ENCODE measurements at places on chromosomes 13 and 19.

DNA sequence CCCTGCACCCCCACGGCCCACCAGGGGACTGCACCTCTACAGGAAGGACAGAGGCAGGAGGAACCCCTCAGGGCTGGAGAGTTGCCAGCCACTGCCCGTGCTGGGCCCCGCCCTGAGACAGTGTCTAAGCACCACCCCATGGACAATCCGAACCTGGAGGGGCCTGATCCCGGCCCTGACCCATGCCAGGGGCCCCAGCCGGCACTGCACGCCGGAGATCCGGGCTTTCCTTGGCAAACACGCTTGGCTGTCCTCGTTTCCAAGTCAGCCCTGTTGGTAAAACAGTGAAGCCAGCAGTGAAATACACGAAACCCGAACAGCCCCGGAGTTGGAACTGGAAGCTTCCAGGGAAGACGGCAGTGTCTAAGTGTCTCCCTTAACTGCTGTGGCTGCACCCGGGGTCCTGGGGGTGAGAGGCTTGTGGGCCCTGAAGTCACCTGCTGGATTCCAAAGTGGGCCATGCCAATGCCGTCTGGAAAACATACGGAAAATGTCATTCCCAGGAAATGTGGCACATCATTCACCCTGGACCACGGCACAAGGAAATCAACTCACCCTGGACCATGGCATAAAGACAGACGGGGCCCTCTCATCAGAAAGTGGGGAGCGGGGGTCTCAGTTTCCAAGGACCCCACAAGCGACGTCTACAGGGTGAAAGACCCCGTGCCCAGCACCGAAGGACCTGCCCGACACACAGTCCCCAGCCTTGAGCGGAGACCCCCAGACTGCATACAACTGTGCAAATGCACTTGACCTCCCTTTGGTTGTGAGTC, 30.9 kb downstream of the RASA3 start:
- no peak for DNase-seq

DNA sequence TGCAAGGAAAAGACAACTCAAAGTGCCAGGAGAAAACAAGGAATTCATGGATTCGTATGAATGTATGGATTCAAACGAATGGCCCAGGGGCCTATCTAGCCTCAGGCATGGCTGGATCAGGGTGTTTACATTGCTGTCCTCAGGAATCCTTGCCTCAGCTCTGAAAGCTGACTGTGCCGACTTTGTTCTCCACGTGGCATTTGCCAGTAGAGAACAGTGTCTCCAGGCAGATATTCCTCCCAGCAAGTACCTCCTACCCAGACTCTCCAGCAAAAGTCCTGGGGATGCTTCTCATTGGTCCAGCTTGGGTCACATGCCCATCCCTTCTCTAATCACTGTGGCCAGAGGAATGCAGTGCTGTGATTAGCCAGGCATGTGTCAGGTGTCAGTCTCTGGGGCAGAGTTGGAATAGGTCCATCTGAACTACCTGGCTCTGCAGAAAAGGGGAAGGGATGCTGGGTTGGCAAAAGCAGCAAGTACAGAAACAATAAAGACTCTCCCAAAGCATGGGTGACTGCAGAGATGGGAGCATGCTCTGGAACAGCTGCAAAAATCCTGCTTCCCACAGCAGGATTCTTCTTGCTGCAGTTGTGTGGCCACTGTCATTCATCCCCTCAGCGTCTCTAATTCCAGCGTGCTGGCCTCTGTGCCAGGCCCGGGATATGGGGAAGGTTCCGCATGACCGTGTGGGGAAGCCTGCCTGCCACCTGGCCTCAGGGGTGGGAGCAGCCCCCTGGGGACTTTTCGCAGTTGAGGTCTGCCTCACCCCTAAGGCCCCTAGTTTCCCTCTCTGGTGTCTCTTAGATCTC, 30.0 kb downstream of the CCNE1 start:
- no peak for DNase-seq

GRCh38 chr19:10535613-10536012, 8.1 kb upstream of the ATG4D start:
- no peak for DNase-seq

DNA sequence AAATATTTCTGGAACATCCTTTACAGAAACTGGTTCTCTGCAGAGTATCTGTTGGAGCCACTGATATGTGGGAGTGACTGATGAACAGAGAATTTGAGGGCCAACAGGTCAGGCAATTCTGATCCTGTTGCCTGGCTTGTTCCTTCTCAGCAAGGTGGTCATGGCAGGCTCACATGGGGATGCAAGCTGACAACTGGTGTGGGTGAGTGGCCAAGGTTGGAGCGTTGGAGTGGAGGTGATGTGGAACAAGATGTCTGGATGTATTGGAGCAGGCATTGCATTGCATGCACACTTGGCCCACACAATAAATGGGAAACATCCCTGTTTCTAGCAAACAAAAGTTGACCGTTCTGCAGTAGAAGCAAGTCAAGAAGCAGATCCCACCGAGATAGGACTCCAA, 380.7 kb downstream of the ZNF536 start:
- DNase-seq, result no peak

DNA sequence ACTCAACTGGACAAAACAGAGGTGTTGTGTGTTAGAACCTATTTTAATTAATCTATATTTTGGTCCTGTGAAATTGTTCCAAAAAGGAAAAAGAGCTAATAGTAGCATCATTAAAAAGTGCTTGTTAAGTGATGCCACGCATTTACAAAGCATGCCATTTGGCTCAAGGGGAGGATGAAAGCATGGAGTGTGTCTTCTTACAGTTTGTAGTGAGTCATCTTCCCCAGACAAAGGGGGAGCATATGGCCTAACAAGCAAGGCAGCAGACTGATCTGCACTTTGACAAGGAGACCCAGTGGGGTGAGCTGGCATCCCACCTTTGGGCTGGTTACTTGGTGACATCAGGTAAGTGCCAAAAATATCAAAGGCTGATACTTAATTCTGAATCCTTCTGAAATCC, 297.0 kb downstream of the FGF9 start:
- no peak for DNase-seq

DNA sequence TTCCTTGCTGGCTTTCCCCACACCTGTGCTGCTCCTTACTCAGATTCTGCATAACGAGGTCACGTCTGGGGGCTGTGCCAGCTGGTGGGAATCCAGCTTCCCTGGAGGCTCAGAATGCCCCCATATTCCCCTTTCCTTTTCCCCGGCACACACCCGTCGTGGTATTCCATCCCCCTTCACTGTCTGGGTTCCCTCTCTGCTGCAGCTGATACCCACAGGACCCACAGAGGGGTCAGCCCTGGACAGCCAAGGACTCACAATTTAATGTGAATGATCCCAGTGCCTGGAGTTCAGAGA, 4.2 kb upstream of the MYH14 start:
- no peak for DNase-seq

DNA sequence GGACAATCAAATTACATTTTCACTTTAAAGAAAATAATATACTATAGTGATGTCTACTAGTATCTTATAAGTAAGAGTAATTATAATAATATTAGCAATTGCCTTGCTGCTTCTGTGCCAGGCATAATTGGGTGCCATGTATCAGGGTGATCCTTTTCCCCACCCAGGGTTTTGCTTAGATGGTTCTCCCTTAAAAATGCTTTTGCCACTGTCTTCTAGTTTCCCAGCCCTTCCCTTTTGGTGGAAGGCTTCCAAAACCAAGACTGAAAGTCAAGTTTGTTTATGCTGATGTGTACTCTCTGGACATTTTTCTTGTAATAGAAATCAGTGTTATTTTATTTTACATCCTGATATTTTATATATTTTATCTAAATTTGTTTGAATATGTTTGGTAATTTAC, 77.8 kb downstream of the ITGBL1 start:
- DNase-seq, result no peak

DNA sequence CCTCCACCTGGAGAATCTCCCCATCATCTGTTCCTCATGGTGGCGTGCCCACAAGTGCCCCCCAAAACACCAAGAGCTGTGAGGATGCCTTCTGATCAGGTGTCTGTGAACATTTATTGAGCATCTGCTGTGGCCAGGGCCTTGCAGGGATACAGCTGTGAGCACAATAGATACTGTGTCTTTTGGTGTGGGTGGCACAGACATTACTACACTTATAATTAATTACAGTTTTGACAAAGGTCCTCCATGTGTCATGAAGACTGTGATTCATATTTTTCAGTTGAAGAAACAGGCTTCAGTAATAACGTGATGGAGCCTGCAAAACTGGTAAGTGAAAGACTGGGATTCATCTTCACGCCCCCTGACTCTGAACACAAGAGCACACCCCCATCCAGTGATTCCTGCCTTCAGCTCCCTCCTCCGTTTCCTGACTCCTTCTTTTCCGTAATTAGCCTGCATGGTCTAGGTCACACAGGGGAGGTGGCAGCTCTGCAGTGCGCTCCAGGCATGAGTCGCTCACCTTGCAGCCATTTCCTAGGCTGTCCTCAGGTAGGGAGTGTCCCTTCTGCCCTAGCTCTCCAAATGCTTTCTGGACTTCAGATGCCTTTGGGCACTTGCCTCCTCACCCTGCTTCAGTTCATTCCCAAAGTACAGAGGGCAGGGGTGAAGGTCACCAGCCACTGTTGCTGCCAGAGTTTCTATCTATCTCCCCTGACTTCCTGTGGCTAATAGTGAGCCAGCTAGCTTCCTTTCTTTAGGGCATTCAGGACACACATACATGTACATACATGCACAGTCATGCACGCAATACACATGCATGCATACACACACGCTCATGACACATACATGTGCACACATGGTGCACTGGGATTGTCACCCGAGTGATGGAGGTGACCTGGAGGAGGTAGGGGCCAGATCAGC, 66.5 kb downstream of the SIAH3 start:
- no peak for DNase-seq

- no peak for DNase-seq
Observed at GRCh38 chr13:28394422-28394821, 100.5 kb downstream of the FLT1 start.

GRCh38 chr19:33621811-33622504, at the start of gene CHST8:
TSS of gene CHST8 (plus strand) at chr19:33621953. CDS start at chr19:33689262, 67,309 bp downstream.
- no peak for DNase-seq
